Activated naive CD8-positive, alpha-beta T cell treated with anti-CD3 and anti-CD28 coated beads, Interleukin-2, amount 10 ng/mL, durations not matched to agents 7 days and 5 days (primary cell): ENCODE measurements at places on chromosomes 2 and 18. TPM values are rescaled to one million over a fixed set of nuclear protein-coding genes. Genes with fewer than 3 reads are reported as not detected.

DNA sequence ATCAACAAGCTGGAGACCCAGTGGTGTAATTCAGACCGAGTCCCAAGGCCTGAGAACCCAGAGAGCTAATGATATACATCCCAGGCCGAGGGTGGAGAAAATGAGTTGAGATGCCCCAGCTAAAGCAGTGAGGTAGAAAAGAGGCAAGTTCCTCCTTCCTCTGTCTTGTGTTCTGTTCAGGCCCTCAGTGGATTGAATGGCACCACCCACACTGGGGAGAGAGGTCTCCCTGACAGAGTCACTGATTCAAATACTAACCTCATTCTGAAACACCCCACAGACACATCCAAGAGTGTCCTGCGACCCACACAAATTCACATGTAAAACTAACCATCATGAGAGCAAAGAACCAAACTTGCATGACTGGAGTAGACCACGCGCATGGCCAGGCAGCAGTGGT lies 215.3 kb downstream of the ANAPC1 start:
- H3K36me3 ChIP-seq: no peaks in the 10 kb centered on the region
- H3K27ac ChIP-seq: no peak overlapping the region
- H3K4me3 ChIP-seq: no peak overlapping the region

GRCh38 chr2:5409898-5410381 lies 282.2 kb upstream of the SOX11 start:
- H3K27ac ChIP-seq: no peak overlapping the region
- no peak overlapping the region for H3K4me3 ChIP-seq
- H3K36me3 ChIP-seq: no peaks in the 10 kb centered on the region
- no peaks in the 10 kb centered on the region for H3K4me1 ChIP-seq

- no peaks in the 10 kb centered on the region for H3K27me3 ChIP-seq
- no peak overlapping the region for H3K27ac ChIP-seq
- DNase-seq: no peak
- H3K36me3 ChIP-seq: peaks cover 66% of the 10 kb centered on the region
- H3K4me3 ChIP-seq: no peak overlapping the region
These were observed 57.2 kb downstream of the CTDP1 start for GRCh38 chr18:79736846-79737245.

GRCh38 chr2:61443342-61444041 lies 27.4 kb downstream of the USP34 start:
- DNase-seq: no peak
- H3K27ac ChIP-seq: no peak overlapping the region
- H3K4me1 ChIP-seq: peaks cover 15% of the 10 kb centered on the region
- H3K4me3 ChIP-seq: no peak overlapping the region
- H3K27me3 ChIP-seq: no peaks in the 10 kb centered on the region

- H3K27ac ChIP-seq: peak overlapping the region; percentile 96
- peak; percentile 68 for DNase-seq
- H3K4me3 ChIP-seq: peak overlapping the region; percentile 95
- H3K4me1 ChIP-seq: peaks cover 41% of the 10 kb centered on the region
- peaks cover 24% of the 10 kb centered on the region for H3K36me3 ChIP-seq
These were observed 939 bp downstream of the DOCK10 start for GRCh38 chr2:225041207-225041850.

DNA sequence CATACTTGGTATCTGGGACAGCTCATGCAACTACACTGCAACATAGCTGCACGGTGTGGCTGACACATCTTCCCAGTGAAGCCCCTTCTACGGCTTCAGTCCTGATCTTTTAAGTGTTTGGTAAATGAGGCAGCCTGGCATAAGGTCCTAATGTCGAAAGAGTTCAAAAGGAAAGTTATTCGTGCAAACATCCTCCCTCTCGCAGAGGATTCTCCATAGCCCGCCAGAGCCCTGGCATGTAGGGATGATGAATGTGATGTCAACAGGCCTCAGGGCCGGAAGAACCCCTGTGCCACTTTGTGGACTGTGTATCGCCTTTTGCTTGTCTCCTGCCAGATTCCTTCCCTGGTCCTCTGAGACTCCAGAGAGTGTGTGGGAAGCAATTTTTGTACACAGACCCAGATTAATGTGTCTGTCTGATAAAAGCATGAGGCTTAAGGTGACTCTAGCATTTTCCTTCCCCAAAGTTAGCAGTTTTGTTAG lies 88.5 kb downstream of the SOCS6 start:
- no peak overlapping the region for H3K4me3 ChIP-seq
- DNase-seq: no peak
- no peaks in the 10 kb centered on the region for H3K27me3 ChIP-seq
- H3K27ac ChIP-seq: no peak overlapping the region
- no peaks in the 10 kb centered on the region for H3K36me3 ChIP-seq

Gene KIF5C
- 14.2 TPM for total RNA-seq

GRCh38 chr18:41266204-41266603 lies 688.8 kb upstream of the PIK3C3 start:
- no peaks in the 10 kb centered on the region for H3K36me3 ChIP-seq
- no peaks in the 10 kb centered on the region for H3K27me3 ChIP-seq
- no peaks in the 10 kb centered on the region for H3K4me1 ChIP-seq
- no peak overlapping the region for H3K27ac ChIP-seq
- no peak overlapping the region for H3K4me3 ChIP-seq

- peaks cover 23% of the 10 kb centered on the region for H3K36me3 ChIP-seq
- H3K4me3 ChIP-seq: no peak overlapping the region
- no peak overlapping the region for H3K27ac ChIP-seq
- H3K4me1 ChIP-seq: peaks cover 3% of the 10 kb centered on the region
These were observed 55.7 kb downstream of the MSH6 start for GRCh38 chr2:47838686-47839085.

GRCh38 chr2:47735136-47735869 lies 47.6 kb upstream of the MSH6 start:
- H3K4me1 ChIP-seq: no peaks in the 10 kb centered on the region
- no peak for DNase-seq
- peaks cover 3% of the 10 kb centered on the region for H3K27me3 ChIP-seq
- no peaks in the 10 kb centered on the region for H3K36me3 ChIP-seq

GRCh38 chr2:24597181-24597870 lies 106.3 kb downstream of the NCOA1 start:
- H3K27me3 ChIP-seq: no peaks in the 10 kb centered on the region
- peaks cover 3% of the 10 kb centered on the region for H3K36me3 ChIP-seq
- H3K4me3 ChIP-seq: no peak overlapping the region
- DNase-seq: no peak

Gene FBXO41
- total RNA-seq: 35.7 TPM

DNA sequence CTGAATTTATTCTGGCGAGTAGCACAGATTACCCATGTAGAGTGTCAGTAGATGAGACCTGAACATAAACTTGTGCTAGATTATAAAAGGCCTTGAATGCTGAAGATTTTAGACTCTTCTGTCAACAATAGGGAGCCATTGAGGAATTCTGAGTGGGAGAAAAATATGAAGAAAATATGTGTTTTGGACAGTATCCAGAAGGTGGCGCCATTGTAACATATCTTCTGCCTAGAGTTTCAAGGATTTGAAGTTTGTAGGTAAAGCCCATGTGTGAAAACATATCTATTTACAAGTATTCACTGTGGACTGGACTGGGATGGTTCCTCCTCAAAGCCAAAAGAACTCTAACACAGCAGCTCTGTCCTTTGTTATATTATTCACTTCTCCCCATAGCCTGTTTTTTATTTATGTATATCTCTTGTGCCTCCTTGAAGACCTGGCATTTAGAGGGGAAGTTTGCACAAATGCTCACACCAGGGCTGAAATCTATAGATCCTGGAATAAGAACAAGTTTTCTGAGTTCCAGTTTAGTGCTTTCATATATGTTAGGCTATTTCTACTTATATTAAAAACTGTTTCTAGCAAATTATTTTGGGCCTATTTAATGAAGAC lies 124.9 kb downstream of the RDH14 start:
- H3K4me3 ChIP-seq: no peak overlapping the region
- no peak for DNase-seq
- no peaks in the 10 kb centered on the region for H3K4me1 ChIP-seq
- H3K27me3 ChIP-seq: peaks cover 6% of the 10 kb centered on the region

DNA sequence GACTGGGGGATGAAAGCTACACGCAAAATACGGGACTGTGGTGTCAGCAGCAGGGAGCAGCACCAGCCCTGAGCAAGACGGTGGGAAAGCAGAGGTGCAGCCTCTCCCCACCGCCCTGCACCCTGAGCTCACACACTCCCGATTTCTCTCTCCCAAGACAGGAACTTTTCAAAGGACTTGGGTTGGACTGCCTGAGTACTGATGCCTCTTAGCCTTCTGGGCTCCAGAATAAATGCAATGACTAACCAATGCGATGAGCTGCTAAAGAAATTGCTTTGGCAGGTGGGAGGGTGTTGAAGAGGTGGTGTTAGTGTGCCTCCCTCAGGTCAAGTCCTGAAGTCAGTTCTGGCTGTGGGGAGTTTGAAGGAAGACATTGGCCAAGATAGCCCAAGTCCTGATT lies 9.6 kb downstream of the TRIM54 start:
- H3K36me3 ChIP-seq: no peaks in the 10 kb centered on the region
- H3K27me3 ChIP-seq: peaks cover 41% of the 10 kb centered on the region
- DNase-seq: no peak
- H3K27ac ChIP-seq: no peak overlapping the region
- H3K4me3 ChIP-seq: no peak overlapping the region
- H3K4me1 ChIP-seq: no peaks in the 10 kb centered on the region

DNA sequence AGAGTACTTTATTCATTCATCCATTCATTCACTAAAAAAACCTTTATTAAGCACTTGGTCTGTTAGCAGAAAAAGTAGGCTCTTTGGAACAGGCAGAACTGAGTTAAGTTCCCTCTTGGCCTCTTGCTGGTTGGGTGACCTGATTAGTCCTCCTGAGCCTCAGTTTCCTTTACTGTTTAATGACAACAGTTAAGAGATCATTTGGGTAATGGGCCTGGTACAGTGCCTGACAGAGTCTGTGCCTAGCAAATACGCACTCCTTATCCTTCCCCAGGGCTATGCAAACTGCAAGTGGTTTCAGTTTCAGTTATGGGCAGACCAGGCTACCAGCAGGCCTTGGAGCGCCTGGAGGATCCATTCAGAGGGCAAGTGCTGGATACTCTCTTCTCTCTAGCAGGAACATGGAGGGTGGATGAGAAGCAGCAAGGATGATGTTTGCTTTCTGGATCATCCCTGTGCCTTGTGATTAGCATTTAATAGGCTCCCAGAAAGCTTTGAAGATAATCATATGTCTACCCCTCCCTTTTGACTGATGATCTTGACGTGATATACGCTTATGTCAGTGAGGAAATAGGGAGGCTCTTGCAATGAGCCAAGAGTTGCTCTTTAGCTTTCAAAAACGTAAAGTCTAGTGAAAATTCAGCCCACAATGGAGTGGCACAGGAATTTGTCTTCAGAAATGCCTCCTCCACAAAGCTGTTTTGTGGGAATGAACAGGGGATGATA lies 12.4 kb upstream of the TAF1B start:
- H3K36me3 ChIP-seq: no peaks in the 10 kb centered on the region
- no peak overlapping the region for H3K27ac ChIP-seq
- peaks cover 7% of the 10 kb centered on the region for H3K4me1 ChIP-seq
- no peak overlapping the region for H3K4me3 ChIP-seq

GRCh38 chr2:219219784-219220532 lies 1.2 kb upstream of the ABCB6 start:
- peaks cover 15% of the 10 kb centered on the region for H3K36me3 ChIP-seq
- H3K4me3 ChIP-seq: no peak overlapping the region
- H3K27me3 ChIP-seq: no peaks in the 10 kb centered on the region
- H3K27ac ChIP-seq: no peak overlapping the region

GRCh38 chr2:226310146-226310545 lies 489.5 kb downstream of the IRS1 start:
- H3K27ac ChIP-seq: no peak overlapping the region
- H3K4me1 ChIP-seq: no peaks in the 10 kb centered on the region
- no peak for DNase-seq

- peaks cover 3% of the 10 kb centered on the region for H3K36me3 ChIP-seq
- DNase-seq: no peak
- no peak overlapping the region for H3K4me3 ChIP-seq
- H3K27ac ChIP-seq: no peak overlapping the region
- no peaks in the 10 kb centered on the region for H3K27me3 ChIP-seq
These were observed 337.9 kb upstream of the SLC39A10 start for GRCh38 chr2:195319112-195319460.

Gene ARL6IP6
- total RNA-seq: 38.5 TPM

DNA sequence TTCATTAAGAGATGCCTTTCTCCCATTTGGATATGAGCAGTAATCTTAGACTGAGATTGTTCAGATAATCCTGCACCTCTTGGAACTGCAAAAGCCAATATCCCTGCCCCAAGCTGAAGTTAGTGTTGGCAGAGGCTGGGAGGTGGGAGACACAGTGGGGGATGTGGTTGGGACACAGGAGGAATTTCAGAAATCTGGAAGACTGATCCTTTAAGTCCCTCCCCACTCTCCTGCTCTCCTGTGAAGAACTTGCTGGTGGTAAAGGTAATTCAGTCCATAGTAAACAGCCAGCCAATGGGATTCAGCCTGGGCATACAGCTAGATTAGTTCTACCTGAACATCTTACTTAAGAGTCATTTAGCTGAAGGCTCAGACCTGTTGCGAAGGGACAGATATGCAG lies 50.0 kb upstream of the TMEM178A start:
- no peak overlapping the region for H3K4me3 ChIP-seq
- peaks cover 6% of the 10 kb centered on the region for H3K4me1 ChIP-seq
- DNase-seq: no peak
- peaks cover 25% of the 10 kb centered on the region for H3K27me3 ChIP-seq
- H3K36me3 ChIP-seq: no peaks in the 10 kb centered on the region

Gene TRABD2A
- 81.1 TPM for total RNA-seq

GRCh38 chr18:13628211-13628610 lies 98.1 kb downstream of the FAM210A start:
- H3K27ac ChIP-seq: peak overlapping the region; percentile 66
- H3K4me3 ChIP-seq: no peak overlapping the region
- peaks cover 33% of the 10 kb centered on the region for H3K4me1 ChIP-seq
- no peak for DNase-seq
- H3K27me3 ChIP-seq: no peaks in the 10 kb centered on the region
- H3K36me3 ChIP-seq: peaks cover 28% of the 10 kb centered on the region

Gene LCT
- total RNA-seq: 0.14 TPM

DNA sequence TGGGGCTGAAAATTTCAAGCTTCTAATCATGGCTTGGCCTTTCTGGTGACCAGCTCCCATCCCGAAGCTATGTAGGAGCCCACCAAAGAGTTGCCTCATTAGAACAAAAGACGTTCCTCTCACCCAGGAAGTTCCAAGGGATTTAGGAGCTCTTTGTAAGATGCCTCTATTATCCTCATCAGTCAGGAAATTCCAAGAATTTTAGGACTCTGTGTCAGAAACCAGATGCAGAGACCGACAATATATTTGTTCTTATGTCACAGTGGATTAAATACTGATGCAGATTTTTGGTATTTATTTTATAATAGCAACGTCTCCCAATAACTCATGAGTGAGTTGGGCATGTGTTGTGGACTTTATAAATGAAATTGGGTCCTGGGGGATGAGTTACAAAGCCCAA lies 91.8 kb upstream of the SKOR2 start:
- H3K27ac ChIP-seq: no peak overlapping the region
- H3K36me3 ChIP-seq: no peaks in the 10 kb centered on the region
- H3K27me3 ChIP-seq: no peaks in the 10 kb centered on the region
- H3K4me1 ChIP-seq: no peaks in the 10 kb centered on the region

Gene CFAP210
- not detected for total RNA-seq

- no peak overlapping the region for H3K27ac ChIP-seq
- DNase-seq: no peak
These were observed 143.7 kb downstream of the ATL2 start for GRCh38 chr2:38233231-38233983.

Gene EMILIN1
- 0.91 TPM for total RNA-seq

Gene POTEF
- total RNA-seq: not detected

- H3K27me3 ChIP-seq: no peaks in the 10 kb centered on the region
- H3K27ac ChIP-seq: peak overlapping the region; percentile 60
- no peaks in the 10 kb centered on the region for H3K36me3 ChIP-seq
- DNase-seq: peak; percentile 42
- peaks cover 25% of the 10 kb centered on the region for H3K4me1 ChIP-seq
These were observed 70.5 kb upstream of the PPP1CB start for GRCh38 chr2:28681158-28681571.

GRCh38 chr2:239361311-239361642 lies 39.5 kb downstream of the HDAC4 start:
- no peak for DNase-seq
- peaks cover 12% of the 10 kb centered on the region for H3K4me1 ChIP-seq
- no peak overlapping the region for H3K4me3 ChIP-seq
- H3K27ac ChIP-seq: no peak overlapping the region
- H3K27me3 ChIP-seq: no peaks in the 10 kb centered on the region

Gene RPE
- total RNA-seq: 46.2 TPM
